ENCODE measurements at places on chromosomes 16 and 17. TPM values are rescaled to one million over a fixed set of nuclear protein-coding genes. Genes with fewer than 3 reads are reported as not detected.

CSH1 gene
- not detected for polyA plus RNA-seq

DNA sequence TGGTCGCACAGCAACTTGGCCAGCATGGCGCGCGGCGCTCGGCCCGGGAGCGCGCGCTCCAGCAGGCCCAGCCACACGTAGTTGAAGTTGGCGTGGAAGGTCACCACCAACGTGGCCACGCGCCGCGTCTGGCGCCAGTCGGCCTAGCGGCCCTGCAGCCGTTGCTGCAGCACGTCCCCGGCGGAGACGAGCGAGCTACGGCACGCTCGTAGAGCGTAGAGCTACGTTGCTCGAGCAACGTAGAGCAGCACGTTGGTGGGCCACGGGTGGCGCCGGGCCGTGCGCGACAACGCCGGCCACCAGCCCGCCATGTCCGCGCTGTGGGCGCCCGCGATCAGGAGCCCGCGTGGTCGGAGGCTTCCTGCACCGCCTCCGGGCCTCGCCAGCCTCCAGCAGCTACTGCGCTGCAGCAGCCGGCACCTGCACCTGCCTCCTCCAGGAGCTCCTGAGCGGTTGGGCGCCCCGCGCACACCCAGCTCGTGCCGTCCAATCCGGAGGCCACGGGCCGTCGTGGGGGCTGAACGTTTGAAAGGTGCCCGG is 13.4 kb upstream of the SULT1A1 start:
- peak; percentile 65 for DNase-seq

GRCh38 chr17:76827736-76828135 is 40.5 kb upstream of the MGAT5B start:
- DNase-seq: no peak

GRCh38 chr17:43562679-43563599 is 16.8 kb upstream of the ETV4 start:
- no peak for DNase-seq

DNA sequence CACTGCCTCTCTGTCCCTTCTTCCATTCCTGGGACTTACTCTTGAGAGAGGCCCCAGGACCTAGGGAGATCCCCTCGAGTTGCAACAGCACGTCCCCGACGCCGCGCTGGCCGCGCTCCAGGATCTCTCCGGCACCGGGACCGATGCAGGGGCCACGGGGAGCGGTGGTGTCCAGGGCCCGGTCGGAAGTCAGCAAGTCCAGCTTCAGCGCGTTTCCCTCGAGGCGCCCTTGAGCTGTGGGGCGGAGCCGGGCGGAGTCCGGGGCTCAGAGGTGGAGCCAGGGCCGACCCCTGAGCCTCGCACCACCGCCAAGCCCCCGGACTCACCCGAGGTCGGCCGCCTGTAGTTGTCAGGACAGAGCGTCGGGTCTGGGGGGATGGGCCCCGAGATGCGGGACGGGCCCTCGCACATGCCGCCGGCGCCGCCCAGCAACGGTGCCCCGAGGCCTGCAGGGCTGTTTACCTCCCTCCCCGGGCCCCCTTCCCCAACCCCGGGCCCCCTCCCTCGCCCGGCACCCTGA is 458 bp downstream of the ENKD1 start:
- DNase-seq: no peak

DNA sequence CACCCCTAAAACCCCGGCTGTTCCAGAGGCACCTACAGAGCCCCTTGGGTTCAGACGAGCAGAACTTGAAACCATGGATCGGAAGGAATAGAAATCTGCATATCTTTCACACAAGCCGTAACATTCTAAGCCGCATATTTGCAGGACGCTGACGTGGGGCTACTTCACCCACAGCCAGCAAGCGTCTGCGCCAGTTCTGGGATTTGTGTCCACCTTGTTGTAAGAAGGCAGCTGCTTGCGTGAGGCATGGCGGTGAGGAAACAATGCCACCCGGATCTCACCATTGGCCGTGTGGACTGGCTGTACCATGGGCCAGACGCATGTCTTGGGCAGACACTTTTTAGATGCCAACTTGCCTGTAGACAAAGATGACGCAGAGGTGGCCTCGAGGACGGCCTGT is 34.5 kb downstream of the TNFRSF13B start:
- no peak for DNase-seq
